PC-9 (cell line): ENCODE measurements at places on chromosomes 6 and 20.

DNA sequence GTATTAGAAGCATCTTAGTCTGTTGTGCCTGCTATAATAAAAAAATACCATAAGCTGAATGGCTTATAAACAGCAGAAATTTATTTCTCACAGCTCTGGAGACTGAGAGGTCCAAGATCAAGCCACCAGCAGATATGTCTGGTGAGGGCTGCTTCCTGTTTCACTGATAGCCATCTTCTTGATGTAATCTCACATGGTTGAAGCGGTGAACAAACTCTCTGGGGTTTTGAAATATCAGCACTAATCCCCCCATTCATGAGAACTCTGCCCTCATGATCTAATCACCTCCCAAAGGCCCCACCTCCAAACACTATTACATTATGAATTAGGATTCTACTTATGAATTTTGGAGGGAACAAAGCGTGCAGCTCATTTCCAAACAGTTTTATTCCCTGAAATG, 11.6 kb upstream of the CLVS2 start:
- no peak for DNase-seq

DNA sequence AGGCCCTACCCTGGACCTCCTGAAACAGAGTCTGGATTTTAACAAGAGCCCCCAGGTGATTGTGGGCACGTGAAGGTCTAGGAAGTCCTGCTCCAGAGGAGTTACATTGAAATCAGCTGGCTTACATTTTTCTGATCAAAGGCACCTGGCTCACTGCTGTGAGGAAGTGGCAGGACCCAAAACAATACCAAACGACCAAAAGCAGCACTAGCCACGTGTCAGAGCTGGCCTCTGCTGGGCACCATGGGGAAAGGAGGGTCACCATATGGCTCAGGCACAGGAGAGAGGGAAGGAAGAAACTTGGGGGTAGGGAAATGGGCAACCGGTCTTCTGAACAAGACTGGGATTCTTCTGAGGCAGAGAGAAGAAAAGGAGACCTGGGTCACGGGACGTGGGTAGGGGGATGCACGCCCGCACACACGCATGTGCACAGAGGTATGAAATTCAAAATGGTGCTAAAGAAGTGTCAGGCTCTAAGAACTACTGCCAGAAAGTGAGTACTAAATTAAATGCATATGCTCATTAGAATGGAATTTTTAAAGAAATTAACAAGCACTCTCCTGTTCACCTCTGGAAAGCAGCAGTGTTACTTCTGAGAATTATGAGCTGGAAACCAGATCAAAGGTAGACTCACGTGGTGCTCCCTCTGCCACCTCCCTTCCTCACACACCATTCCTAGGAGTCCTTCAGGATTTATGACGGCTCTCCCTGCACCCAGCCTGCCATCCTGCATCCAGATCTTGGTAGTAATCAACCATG, 113.6 kb downstream of the TRERF1 start:
- no peak for DNase-seq

DNA sequence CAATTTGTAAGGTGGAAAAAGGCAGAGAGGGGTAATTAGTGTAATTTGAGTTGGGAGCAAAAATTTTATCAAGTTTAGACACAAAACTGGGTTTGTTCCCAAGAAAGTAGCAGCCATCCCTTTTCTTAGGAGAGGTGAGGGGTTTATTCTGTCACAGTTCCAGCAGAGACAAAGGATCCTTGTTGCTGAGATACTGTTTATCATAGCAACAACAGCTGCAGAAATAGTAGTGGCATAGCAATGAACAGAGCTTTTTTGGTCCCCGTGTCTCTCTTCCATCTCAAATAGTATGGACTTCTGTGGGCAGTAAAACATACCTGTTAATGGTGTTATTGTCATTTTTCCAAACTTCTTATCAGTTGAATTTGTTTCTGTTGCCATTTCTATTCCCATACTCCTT, 23.9 kb downstream of the ZKSCAN8 start:
- DNase-seq: no peak

DNA sequence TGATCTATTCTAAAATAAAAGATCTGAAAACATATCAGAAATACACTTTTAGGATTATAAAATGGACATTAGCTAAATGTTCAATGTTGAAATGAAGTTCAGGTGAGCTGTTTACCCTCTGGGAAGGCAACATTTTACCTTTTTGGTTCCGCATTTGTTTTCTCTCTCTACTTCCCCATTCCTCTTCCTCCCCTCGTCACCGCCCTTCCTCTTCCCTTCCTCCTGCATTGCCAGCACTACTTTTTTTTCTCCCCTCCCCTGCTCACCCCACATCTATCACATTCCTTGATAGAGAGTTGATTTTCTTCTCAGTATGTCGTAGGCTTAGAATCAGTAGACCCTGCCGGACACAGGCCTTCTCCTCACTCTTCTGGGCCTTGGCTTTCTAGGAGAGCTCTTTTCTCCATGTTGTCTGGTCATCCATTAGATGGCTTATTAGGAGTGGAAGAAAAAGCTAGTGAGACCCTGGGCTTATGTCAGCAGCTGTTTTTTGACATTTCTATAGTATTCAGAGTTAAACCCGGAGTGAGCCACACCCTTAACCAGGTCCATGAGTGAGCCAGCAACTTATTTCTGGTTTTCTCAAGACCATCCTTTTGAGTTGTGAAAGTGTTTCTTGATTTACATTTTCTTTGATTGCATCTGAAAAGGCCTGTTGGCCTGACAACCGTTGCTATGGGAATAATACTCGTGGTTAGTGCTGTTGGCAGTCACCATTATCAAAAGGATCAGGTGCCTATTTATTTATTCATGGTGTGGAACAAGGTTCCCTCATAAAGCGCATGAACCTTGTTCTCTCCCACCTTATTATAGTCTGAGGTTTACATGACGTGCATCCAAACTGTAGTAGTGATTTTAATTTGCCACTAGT, 90.9 kb downstream of the DTD1 start:
- no peak for DNase-seq

- DNase-seq: no peak
Measured at GRCh38 chr6:163563318-163563717, 148.8 kb downstream of the QKI start.

- DNase-seq: no peak
Measured at GRCh38 chr6:29355603-29356002, 13.1 kb downstream of the OR5V1 start.

- DNase-seq: no peak
Measured at GRCh38 chr20:36498386-36499179, 42.7 kb upstream of the MYL9 start.

GRCh38 chr6:34412643-34413214, 13.1 kb downstream of the RPS10 start:
- DNase-seq: peak; percentile 39

DNA sequence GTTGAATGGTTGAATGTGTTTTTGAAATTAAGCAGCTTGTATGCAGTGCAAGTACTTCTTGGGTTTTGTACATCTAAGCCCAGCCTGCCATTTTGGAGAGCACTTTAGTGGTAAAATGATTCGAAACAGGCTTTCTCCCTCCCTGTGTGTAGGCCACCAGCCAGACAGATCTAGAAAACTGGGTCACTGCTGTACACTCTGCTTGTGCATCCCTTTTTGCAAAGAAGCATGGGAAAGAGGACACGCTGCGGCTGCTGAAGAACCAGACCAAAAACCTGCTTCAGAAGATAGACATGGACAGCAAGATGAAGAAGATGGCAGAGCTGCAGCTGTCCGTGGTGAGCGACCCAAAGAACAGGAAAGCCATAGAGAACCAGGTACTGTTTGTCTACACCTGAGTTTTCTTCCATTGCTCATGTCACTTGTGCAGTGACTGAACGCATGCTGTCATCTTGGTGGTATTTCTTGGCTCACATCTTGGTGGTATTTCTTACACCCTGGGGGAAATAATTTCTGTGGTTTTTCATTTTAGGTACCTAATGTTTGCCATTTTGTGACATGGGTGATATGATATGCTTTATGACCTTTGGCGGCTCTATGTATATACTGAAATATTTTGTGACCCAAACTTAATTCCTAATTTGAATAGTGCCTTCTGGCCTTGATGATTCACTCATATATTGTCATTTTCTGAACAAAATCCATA, 115.7 kb upstream of the CLDN20 start:
- DNase-seq: no peak
